Natural killer cell treated with Interleukin-12 subunit alpha and Interleukin-12 subunit beta and Interleukin-15 and Interleukin-18, amount 100 ng/mL, for 72 hours (primary cell): ENCODE measurements at places on chromosomes 16 and 17. TPM values are rescaled to one million over a fixed set of nuclear protein-coding genes. Genes with fewer than 3 reads are reported as not detected.

DNA sequence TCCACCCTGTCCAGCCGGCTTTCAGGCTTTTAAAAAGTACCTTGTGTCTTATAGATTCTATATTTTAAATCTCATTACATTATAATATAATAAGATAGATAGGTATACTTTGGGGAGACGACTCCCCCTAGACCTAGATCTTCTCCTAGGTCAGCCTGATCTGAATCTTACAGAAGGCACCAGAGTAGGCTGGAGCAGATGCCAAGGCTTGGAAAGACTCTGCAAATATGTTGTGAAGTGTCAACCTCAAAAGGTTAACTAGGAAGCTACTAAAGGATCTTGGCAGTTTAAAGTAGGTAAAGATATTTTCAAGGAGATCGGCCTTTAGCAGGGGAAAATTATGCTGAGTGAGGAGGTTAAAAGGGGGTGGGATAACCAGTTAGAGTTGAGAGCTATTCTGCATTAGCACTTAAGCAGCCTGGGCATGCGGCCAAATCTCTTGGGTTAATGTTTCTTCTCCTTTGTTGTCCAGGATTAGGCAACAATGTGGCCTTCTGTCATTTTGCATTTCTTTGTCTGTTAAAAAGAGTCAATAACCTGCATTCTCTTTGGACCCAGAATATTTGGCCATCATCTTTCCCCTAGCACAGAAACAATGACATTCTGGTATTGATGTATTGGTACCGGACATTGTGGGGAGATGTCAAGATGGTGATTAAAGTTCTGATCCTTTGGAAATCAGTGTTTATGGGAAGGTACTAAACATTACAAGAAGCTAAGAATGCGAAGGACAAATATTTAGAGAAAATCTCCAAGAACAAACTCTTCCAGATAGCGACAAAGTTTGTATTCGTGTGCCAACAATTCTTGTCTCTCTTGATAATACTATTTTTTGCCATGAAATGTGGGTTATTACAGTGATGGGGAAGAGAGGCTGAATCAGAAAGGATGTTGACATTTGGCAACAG lies 51.2 kb upstream of the DHX40 start:
- no peak for DNase-seq

GRCh38 chr17:4897785-4898184 lies 1.6 kb upstream of the C17orf107 start:
- no peak for DNase-seq

DNA sequence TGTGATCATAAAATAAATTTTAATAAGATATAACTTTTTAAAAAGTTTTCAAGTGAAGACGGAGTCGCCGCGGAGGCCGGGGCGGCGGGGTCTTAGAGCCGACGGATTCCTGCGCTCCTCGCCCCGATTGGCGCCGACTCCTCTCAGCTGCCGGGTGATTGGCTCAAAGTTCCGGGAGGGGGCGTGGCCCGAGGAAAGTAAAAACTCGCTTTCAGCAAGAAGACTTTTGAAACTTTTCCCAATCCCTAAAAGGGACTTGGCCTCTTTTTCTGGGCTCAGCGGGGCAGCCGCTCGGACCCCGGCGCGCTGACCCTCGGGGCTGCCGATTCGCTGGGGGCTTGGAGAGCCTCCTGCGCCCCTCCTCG lies at the start of gene FOXC2:
Gene FOXC2, plus strand, starts transcription at position 229 of the 365 bp plus-strand sequence. CDS start 507 bp downstream, outside the sequence.
- DNase-seq, result peak; percentile 70

GRCh38 chr17:13822700-13823099 lies 221.0 kb upstream of the HS3ST3A1 start:
- no peak for DNase-seq

DNA sequence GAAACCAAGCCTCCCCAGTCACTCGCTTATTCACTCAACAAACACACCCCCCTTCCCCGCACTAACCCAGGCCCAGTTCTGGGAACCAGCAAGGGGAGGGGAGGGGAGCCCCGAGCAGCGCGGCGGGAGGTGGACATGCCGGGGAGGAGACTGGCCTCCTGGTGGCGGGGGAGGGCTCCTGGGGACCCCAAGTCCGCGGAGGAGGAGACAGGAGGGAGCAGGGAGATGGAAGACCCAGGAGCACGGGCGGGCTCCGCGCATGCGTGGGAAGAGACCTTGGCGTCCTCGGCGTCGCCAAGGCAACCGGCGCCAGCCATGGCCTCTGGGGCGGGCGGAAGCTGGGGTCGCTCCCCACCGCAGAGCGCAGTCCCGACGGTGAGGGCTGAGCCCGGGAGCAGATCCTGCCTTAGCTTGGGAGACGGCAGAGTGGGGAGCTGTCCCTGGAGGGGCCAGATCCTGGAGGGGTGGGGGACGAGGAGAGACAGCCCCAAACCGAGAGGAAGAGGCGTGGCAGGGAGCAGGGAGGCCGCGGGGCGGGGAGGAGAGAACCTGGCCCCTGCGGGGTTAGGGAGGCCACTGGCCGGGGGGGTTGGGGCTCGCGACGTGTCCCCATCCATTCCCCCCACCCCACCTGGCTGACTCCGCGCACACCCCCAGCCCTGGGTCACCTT lies at the start of gene PRR29:
Gene PRR29, plus strand, starts transcription at position 302 of the 671 bp plus-strand sequence. Its CDS starts 14 bp downstream, at position 316.
- peak; percentile 84 for DNase-seq

SHBG gene
- not detected for total RNA-seq

DNA sequence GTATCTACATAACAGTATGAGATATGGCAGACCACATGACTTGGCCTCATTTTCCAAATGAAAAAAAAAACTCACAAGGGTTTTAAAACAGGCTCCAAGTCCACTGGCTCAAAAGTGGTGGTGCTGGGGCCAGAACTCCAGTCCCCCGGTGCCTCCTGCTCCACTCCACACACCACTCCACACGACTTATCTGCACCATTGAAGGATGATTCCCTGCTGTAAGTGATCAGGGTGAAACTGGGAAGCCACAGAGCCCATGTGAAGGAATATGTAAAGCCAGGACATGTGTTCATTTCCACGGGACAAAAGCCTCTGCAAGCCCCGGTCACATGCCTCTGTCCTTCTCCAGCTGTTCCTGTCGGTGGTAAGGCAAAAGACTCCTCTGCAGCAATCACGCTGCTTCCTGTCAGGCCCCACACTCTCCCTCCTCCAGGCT lies 97.2 kb downstream of the ZNF18 start:
- no peak for DNase-seq

DNA sequence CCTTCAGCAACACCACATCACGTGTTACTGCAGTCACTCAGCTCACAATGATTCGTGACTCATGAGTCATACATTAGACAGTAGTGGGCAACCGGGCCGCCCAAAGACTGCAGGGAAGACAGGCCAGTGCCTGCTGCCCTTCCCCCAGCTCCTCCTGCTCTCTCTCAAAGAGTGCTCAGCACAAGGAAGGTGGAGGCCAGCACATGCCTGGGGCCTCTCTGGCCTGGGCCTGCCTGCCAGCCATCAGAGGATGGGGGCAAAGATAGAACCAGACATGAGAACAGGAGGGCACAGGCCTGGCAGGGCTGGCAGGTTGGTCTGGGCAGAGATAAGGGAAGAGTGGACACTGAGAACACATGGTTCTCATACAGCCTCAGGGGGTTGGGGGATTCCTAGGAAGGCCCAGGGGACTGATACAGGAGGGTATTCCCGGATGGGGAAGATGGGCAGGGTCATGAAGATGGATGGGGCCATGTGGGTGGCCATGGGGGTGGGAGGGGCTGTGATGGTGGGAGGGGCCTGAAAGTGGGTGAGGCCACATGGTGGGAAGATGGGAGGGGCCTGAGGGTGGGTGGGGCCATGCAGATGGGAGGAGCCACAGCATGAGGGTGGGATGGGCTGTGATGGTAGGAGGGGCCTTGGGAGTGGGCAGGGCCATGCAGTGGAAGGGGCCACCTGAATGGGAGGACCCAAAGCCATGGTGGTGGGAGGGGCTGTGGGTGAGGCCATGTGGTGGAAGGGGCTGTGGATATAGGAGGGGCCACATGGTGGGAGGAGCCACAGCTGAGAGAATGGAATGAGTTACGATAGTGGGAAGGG lies 29.0 kb downstream of the KATNB1 start:
- no peak for DNase-seq

BEAN1 gene
- total RNA-seq, result not detected

DNA sequence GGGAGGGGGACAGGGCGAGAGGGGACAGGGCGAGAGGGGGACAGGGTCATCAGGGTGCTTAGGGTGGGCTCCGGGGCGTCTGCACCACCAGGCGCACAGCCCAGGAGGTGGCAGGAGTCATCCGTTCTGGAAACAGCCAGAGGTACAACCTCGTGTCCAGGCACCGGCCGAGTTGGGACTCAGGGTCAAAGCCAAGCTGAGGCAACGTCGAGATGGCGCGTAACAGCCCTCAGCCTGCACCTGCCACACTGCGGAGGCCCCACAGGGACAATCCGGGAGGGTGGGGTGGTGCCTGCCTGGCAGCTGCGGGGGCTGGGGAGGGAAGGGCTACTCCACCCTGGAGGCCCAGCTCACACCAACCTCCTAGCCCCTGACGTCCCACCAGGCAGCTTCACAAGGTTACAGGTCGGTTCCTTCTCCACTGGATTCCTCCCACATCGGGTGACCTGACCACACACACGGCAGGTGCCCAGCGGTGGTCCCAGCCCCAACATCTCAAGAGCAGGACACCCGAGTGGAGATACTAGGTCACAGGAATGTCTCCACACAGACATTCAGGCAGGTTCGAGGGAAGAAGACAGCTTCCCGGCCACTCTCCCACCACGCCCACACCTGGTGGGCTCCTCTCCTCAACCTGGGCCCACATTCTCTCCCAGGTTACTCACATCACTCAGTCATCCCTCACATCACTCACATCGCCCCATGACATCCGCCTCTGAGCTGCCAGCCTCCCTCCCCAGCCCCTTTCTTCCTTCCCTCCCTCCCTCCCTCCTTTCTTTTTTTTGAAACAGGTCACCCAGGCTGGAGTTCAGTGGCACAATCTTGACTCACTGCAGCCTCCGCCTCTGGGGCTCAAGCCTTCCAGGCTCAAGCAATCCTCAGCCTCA lies 47.3 kb downstream of the RPH3AL start:
- peak; percentile 54 for DNase-seq

DNA sequence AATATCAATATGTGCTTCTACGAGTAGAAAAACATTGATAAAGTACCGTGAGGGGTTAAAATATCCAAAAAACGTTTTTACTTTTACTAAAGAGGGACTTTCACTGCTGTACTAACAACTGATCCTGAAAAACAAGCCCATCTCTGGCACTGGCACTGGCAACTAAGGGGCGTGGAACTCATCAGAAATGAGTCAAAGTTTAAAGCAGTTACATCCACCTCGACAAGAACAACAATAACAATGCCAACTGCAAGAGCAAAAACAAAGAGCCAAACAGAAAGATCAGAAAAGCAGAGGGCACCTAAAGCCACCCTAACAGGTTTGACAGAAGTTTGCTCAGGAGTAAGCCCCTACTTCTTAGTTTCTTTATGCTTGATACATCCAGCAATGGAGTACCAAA lies 13.1 kb downstream of the MBTPS1 start:
- DNase-seq, result no peak

GRCh38 chr16:69936751-69937211 lies 14.4 kb upstream of the CLEC18A start:
- DNase-seq, result no peak

IL34 gene
- 1.2 TPM for total RNA-seq

GNAO1 gene
- not detected for total RNA-seq

- no peak for DNase-seq
These were observed 63.5 kb downstream of the PRMT7 start for GRCh38 chr16:68374246-68374805.

DNA sequence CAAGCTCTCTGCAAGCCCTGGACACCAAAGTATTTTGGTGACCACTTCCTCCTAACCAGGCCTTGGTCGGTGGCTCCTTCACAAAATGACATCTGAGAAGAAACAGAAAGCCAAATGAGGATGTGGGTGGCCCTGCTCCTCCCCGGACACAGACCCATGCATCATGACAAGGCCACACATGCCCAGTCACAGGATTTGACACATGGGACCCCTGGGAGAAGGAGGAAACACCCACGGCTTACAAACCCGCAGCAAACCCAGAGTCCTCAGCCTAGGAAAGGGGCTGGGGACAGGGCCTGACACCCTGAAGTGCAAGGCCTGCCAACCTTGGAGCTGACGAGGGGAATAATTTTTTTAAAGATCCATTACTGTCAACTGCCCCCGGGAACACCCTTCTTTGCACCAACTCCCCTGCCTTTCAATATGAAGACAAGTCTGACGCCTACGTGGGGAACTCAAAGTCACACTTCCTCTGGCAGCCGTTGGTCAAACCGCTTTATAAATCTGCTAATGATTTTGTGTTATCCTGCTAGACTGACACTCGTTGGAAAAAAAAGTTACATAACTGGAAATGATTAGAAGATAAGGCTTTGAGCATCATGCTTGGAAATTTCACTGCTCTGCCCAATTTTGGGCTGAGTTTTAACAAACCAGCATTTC lies 41.3 kb downstream of the GAS7 start:
- peak; percentile 87 for DNase-seq

MEIOC gene
- 0.17 TPM for total RNA-seq

DNA sequence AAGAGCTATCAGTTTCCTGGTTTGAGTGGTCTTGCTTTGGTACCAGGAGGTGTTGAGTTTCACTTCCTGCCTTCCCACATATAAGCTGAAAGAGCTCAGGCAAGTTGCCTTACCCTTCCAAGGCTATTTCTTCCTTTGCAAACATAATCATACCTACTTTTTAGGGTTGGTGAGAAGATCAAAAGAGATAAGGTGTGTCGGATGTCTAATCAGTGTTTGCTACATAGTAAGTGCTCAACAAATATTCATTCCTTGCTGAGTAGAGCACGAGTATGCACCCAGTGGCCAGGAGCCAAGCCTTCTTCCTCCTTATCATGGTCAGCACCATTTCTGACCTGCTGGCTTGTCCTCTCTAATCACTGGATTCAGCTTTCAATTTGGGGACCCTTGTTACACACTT lies 12.7 kb upstream of the TMEM98 start:
- no peak for DNase-seq

DNA sequence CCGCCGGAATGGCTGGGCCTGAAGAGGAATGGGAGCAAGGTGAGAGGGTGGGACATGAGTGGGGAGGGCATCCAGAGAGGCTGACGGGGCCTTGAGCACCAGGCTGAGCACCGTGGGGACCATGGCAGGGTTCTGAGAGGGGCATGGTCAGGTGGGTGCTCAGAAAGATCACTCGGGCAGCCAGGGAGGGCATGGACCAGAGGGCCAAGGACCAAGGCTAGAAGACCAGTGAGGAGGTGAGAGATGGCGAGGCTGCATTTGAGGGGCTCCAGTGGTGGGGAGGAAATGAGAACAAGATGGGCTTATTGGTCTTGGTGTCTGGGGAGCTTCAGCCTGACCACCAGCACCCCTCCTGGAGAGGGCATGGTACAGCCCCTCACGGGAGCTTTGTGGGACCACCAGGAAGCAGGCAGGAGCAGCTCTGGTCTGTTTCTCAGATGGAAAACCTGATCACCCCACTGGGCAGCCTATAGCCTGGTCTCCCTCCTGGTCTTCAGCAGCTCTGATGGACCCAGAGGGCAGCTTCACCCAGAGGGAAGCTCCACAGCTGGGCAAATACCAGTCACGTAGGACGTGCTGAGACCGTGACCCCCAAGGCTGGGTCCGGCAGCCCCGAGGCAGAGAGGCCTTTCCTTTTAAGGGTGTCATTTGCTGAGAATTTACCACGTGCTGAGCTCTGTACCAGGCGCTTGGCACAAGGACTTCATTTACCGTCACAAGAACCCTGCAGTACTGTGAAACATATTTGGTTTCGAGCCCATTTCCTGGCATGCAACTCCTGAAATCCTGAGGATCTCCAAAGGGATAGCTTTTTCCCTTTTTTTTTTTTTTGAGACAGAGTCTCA lies 11.4 kb upstream of the NCBP3 start:
- no peak for DNase-seq
